ENCODE measurements at places on chromosomes 2 and 18. TPM values are rescaled to one million over a fixed set of nuclear protein-coding genes. Genes with fewer than 3 reads are reported as not detected.
A peak's percentile ranks its signal among the peaks of the same experiment; 100 is the strongest.

GRCh38 chr18:21053127-21053526, 58.5 kb downstream of the ROCK1 start:
- peaks cover 13% of the 10 kb centered on the region for H3K36me3 ChIP-seq
- DNase-seq: no peak
- H3K27me3 ChIP-seq: no peaks in the 10 kb centered on the region
- peaks cover 35% of the 10 kb centered on the region for H3K4me1 ChIP-seq

DNA sequence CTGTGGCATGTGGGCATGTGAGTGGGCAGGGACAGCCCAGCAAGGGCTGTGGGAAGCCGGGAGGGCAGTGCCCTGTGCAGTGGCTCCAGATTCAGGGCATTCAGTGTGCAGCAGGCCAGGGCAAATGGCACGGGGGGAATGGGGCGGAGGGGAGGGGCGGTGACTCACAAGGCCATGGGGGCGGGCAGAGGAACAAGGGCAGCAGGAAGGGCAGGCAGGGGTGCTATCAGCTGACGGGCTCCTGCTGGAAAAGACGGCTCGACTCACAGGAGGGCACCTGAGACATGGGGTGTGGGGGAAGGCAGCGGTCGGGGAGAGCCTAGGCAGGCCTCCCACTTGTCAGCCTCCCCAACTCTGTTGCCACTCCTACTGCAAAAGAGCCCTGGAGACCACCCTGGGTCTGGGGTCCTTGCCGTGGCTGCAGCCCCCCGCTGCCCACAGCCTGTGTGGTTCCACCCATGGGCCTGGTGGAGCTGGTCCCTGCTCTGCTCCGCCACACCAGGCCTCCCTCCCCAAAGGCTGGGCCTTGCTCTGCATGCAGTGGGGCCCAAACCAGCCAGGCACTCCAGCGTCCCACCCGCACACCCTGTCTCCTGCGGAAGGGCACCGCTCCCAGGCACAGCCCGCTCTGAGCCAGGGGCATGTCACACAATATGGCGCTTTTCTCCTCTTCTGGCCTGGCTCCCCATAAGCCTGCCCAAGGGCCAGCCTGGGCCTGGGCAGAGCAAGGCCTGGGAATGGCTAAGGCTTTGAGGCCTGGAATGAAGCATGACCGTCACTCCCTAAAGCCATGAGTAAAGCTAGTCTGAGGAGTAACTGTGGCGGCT, 25.9 kb downstream of the HS6ST1 start:
- DNase-seq: no peak
- H3K4me1 ChIP-seq: peaks cover 31% of the 10 kb centered on the region
- H3K4me3 ChIP-seq: no peak overlapping the region
- no peak overlapping the region for H3K27ac ChIP-seq
- H3K27me3 ChIP-seq: no peaks in the 10 kb centered on the region

BOLL gene
- total RNA-seq: not detected

TEX44 gene
- not detected for total RNA-seq

GRCh38 chr2:26767894-26768487, 3.9 kb downstream of the SLC35F6 start:
- H3K27ac ChIP-seq: no peak overlapping the region
- no peaks in the 10 kb centered on the region for H3K27me3 ChIP-seq
- no peak overlapping the region for H3K4me3 ChIP-seq
- H3K4me1 ChIP-seq: peaks cover 32% of the 10 kb centered on the region
- no peak for DNase-seq

GRCh38 chr2:118089139-118089800, 999 bp downstream of the INSIG2 start:
- H3K27ac ChIP-seq: no peak overlapping the region
- peak overlapping the region; percentile 94 for H3K4me3 ChIP-seq
- no peaks in the 10 kb centered on the region for H3K27me3 ChIP-seq

GRCh38 chr2:165594231-165594934, 124.9 kb downstream of the CSRNP3 start:
- H3K4me1 ChIP-seq: peaks cover 18% of the 10 kb centered on the region
- no peaks in the 10 kb centered on the region for H3K27me3 ChIP-seq
- H3K36me3 ChIP-seq: peaks cover 2% of the 10 kb centered on the region
- H3K4me3 ChIP-seq: peak overlapping the region; percentile 65
- no peak overlapping the region for H3K27ac ChIP-seq
- DNase-seq: no peak

GPR75 gene
- 5.7 TPM for total RNA-seq

HOXD8 gene
- total RNA-seq: not detected

GRCh38 chr2:83602753-83603152, 856.3 kb downstream of the SUCLG1 start:
- no peaks in the 10 kb centered on the region for H3K36me3 ChIP-seq
- H3K4me1 ChIP-seq: no peaks in the 10 kb centered on the region
- H3K27ac ChIP-seq: no peak overlapping the region
- H3K27me3 ChIP-seq: no peaks in the 10 kb centered on the region
